Stimulated activated CD8-positive, alpha-beta memory T cell treated with anti-CD3 and anti-CD28 coated beads, Interleukin-7, amount 100 ng/mL, for 48 hours (primary cell): ENCODE measurements at places on chromosomes 13 and 19.

- no peak for DNase-seq
Observed at GRCh38 chr13:111289251-111289650, 31.2 kb upstream of the TEX29 start.

DNA sequence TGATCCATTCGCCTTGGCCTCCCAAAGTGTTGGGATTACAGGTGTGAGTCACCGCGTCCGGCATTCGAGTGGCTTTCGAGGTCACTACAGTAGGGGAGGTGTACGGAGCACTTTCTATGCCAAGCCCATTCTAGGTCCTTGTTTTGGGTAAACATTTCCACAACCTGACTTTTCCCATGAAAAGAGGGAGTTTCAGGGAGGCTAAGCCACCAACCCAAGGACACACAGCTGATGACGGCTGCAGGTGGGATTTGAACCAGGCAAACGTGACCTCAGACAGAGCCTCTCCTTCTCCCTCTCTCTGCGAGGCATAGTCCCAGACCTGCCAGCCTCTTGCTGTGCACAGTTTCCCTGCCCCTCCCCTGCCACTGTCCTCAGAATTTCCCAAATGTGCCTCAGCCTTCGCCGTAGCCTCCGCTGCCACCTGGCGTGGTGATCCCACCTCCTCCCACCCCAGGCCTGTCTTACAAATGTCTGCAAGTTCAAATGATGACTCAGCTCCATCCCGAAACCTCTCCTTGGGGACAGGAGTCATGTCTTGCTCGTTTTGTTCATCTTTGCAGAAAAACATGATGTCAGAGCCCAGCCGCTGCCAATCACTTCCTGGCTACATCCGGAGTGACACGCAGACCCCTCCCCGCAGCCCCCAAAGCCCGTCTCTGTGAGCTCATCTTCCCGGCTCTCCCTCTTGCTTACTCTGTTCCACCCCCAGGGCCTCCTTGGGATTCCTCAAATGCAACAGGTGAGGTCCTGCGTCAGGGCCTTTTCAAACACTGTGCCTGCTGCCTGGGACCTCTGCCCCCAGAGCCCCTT is 6.6 kb upstream of the GADD45B start:
- peak; percentile 70 for DNase-seq

- DNase-seq, result no peak
Observed at GRCh38 chr13:98879127-98879520, 98.7 kb downstream of the DOCK9 start.

DNA sequence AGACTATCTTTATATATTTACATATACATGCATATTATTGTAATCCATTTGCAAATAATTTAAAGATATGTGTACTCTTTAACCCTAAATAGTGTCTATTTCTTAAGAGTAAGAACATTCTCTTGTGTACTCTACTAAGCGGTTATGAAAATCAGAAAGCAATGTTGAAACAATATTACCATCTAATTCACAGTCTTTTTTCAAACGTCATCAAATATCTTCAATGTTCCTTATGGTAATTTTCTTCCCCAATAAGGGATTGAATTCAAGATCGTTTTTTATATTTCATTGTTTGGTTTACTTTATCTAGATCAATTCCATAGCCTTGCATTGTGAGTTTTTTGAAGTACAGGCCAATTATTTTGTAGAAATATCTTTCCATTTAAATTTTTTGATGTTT is 1647.4 kb upstream of the PRR20A start:
- DNase-seq, result no peak

GRCh38 chr19:56097306-56097705 is 23.8 kb downstream of the ZNF787 start:
- DNase-seq, result no peak

- DNase-seq, result no peak
Observed at GRCh38 chr13:75180805-75181455, 301.0 kb downstream of the TBC1D4 start.
